ENCODE measurements at places on chromosomes 13 and 19.

DNA sequence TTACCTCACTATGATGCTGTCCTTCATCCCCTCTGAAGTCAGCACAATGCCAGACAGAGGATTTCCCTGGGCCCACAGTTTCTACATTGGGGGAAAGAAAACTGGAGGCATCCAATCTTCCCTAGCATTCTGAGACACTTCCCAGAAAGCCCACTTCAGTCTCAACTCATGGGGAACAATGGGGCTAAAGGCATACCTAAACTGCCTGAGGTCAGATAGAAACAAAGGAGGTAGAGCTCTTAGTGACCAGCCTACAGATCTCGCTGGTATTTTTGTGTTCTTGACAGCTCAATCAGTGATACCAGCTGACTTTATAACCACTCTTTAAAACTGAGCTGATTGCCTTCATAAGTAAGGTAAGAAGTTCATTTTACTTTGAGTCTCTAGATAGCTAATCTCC is 881.0 kb upstream of the GPC6 start:
- DNase-seq = no peak

DNA sequence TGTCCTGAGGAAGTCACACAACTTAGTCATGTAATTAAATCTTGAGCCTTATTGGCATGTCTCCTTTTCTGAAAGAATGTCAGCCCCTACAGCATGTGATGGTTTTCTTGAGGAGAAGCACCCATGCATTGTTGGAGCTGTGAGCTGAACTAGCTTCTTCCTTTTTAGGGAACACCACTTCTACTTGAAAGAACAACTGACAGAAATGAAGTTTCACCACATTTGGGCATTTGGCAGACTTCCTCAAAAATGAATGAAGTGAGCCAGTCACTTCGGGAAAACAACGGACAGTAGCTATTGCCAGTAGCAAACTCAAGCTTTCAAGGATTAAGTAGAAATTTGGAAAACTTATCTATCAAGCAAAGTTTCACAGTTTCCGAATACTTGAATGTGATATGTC is 1351.3 kb downstream of the EFNB2 start:
- no peak for DNase-seq

- DNase-seq = no peak
Measured at GRCh38 chr13:52411629-52412028, 5.7 kb upstream of the THSD1 start.

GRCh38 chr13:109400624-109401257 is 385.6 kb downstream of the IRS2 start:
- no peak for DNase-seq
